ENCODE measurements at places on chromosomes 4 and X.
A peak's percentile ranks its signal among the peaks of the same experiment; 100 is the strongest.

DNA sequence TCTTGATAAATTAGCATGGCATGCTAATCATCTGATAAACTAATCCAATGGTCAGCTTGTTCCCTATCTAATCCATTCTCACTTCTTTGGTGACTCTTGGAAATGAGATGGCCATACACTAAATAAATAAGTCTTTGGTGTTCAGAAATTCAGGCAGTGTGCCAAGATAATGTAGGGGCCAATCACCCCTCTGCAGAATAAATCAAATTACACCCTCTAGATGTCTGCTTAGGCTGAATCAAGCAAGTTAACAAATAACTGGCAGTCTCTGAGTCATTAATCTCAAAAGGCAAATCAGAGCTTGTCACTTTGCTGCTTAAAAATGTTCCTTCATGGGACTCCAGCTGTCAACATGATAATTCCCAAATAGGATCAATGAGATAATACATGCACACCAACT is 97.4 kb downstream of the NLGN4X start:
- DNase-seq, result no peak

DNA sequence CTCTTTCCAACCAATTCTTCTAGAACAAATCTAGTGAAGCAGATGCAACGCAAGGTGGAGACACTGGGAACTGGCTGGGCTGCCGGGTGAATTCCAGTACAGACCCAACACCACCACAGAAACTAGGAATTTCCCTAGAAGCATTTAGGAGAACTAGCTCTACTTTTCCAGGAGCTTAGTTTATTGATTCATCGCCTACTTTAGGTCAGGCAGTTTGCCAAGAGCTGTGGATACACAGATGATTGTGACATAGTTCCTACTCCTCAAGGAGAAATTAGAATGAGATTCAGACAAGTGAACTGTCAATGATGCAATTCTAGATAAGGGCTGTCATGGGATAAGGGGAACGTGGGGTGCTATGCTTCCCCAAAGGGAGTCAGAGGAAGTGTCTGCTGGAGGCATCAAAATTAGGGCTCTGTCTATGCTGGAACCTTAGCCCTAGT is 350.0 kb downstream of the CAMK2D start:
- no peak for DNase-seq

DNA sequence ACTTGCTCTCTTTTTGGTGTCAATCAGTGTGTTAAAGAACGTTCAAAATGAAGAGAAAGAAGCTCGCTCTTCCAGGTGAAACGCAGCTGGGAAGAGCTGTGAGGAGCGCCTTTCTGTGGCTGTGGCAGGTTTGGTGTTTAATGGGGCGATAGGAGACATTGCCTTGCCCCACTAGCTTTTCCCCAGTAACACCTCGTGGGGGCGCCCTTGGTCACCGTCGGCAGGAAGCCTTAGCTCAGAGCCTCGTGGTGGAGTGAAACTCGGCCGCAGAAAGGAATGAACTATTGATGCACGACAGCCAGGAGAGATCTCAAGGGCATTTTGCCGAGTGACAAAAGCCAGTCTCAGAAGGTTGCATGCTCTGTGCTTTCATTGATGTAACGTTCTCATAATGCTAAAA is 65.1 kb downstream of the GPR143 start:
- no peak for DNase-seq

GRCh38 chr4:182932651-182933050 is 15.5 kb upstream of the DCTD start:
- no peak for DNase-seq

GRCh38 chr4:116839826-116840225 is 245.6 kb downstream of the TRAM1L1 start:
- DNase-seq, result no peak

DNA sequence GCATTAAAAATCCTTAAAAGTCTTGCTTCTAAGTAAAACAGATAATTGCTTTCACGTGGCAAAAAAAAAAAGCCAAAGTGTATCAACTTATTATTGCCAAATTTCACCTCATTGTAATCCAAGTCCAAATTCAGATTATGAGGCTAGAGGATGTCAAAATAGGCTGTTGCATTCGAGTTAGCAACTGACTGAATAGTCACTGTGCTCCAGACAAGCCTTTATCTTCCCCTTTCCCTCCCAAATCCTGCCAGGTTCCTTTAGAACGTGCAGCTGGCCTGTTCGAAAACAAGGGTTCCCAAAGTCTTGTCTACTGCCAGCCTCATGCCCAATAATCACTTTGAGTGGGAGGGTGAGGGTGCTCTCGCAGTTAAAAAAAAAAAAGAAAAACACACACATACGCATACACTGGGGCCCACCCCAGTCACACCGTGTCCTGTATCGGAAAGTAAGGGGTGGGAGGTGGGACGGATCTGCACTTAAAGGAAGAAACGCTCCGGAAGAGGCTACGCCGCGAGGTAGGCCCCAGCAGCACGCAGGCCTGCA is 603 bp downstream of the MAD2L1 start:
- peak; percentile 17 for DNase-seq

DNA sequence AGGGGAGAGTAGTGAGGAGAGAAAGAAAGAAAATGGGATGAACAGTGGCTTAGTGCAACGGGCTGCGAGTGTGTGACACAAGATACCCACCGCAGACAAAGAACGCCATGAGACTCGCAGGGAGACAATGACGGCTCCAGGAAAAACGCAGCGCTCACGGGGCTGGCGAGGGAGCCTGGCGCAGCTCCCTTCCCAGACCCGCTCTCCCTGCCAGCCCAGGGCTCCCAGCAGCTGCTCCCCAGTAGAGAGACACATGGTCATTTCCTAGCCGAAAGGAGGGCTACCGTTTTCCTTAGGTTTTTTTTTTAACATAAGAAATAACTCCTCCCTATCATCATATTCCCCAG is 149.5 kb downstream of the MAML3 start:
- no peak for DNase-seq

- no peak for DNase-seq
Observed at GRCh38 chrX:98263135-98263534, 1379.4 kb downstream of the RPA4 start.

- DNase-seq, result no peak
Observed at GRCh38 chrX:40514376-40514775, 66.4 kb upstream of the ATP6AP2 start.

DNA sequence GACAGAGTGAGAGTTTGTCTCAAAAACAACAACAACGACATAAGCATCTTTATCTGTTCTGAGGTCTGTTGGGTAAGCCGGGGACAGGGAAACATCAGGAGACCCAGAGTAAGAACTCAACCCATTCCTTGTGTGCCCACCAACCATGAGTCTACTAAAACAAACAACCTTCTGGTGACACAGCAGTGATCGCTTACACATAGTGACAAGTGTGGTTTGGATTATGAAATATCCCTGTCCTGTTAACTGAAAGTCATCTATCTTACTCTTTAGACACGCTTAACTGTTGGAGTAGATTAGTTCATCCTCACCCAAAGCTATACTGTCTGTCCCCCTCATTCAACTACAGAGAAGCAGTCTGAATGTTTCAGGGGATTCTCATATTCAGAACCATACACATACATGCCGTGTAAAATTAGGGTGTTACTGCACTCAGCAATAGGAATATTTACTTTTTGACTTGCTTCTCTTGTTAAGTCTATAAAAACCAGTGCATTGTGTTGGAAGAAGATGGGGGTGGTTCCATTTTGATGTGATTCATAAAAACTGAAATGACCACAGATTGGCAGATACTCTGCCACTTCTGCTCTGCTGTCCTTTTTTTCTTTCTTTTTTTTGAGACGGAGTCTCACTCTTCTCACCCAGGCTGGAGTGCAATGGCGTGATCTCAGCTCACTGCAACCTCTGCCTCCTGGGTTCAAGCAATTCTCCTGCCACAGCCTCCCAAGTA is 27.4 kb downstream of the PHKA2 start:
- no peak for DNase-seq
